HepG2 (cell line): ENCODE measurements at places on chromosomes 3 and 15. TPM values are rescaled to one million over a fixed set of nuclear protein-coding genes. Genes with fewer than 3 reads are reported as not detected.

GRCh38 chr3:12425850-12426579 lies 58.3 kb upstream of the TSEN2 start:
- H3K4me1 ChIP-seq = peaks cover 49% of the 10 kb centered on the region
- H3K36me3 ChIP-seq = peaks cover 3% of the 10 kb centered on the region
- no peak overlapping the region for H3K27ac ChIP-seq
- no peak for DNase-seq
- no peaks in the 10 kb centered on the region for H3K27me3 ChIP-seq
- no peak overlapping the region for H3K4me3 ChIP-seq

DNA sequence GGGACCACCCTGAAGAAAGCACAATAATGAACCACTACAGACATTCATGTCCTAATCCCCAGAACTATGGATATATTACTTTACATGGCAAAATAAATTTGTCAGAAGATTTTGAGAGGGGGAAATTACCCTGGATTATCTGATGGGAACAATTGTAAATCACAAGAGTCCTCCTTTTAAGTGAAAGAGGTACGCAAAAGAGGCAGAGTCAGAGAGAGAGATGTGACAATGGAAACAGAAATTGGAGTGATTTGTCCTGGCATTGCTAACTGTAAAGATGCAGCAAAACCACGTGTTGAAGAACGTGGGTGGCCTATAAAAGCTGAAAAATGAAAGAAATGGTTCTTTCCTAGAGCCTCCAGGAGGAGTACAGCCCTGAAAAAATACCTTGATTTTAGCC lies 1121.4 kb upstream of the ALCAM start:
- H3K4me1 ChIP-seq = no peaks in the 10 kb centered on the region
- H3K4me3 ChIP-seq = no peak overlapping the region
- no peak for DNase-seq
- no peaks in the 10 kb centered on the region; the same call in 1 of the 2 replicates for H3K27me3 ChIP-seq
- H3K36me3 ChIP-seq = no peaks in the 10 kb centered on the region
- H3K27ac ChIP-seq = no peak overlapping the region

The ALPK3 gene
- 0.10 and 0.42 TPM in 2 replicates for polyA plus RNA-seq

The ALS2CL gene
- polyA plus RNA-seq = not detected in 2 replicates

DNA sequence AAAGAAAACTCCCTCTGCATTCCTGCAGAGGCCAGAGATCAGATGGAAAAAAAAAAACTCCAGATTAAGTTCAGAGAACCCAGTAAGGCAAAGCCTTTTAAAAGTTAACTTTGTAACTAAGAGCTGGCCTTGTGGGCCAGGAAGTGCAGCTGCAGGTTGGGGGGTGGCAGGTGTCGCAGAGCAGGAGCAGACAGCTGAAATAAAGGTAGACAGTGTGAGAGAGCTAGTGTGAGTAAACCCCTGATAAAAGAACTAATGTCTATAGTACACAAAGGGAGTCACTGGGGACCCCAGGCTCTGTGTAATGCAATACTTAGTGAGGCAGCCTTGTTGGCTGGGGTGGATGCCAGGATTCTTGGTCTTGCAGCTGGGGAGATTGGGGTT lies 42.1 kb downstream of the PPCDC start:
- H3K4me1 ChIP-seq = peaks cover 91% of the 10 kb centered on the region
- no peaks in the 10 kb centered on the region for H3K27me3 ChIP-seq
- H3K36me3 ChIP-seq = no peaks in the 10 kb centered on the region
- peak overlapping the region; percentile 54 for H3K27ac ChIP-seq
- peak overlapping the region; percentile 54 for H3K4me3 ChIP-seq

- H3K4me3 ChIP-seq = no peak overlapping the region
- no peaks in the 10 kb centered on the region for H3K36me3 ChIP-seq
- H3K27ac ChIP-seq = no peak overlapping the region
- no peak for DNase-seq
- no peaks in the 10 kb centered on the region for H3K27me3 ChIP-seq
- no peaks in the 10 kb centered on the region for H3K4me1 ChIP-seq
Observed at GRCh38 chr3:99269606-99270351, 368.3 kb upstream of the DCBLD2 start.

The PYGO1 gene
- polyA plus RNA-seq = 0.94 and 1.1 TPM in 2 replicates

DNA sequence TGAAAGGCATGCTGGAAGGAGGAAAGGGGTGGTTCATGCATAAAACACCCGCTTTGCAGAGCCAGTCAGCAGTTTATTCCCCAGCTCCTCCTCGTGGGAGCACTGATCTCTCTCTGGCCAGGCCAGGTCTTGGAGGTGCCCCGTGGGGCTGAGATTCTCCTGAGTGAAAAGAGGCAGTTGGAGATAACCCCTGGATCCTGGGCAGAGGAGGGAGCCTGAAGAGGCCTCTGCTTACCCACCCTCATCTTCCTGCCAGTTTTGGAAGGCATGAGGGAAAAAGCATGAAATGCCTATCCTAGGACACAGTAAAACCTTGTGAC lies 108.3 kb downstream of the SEMA5B start:
- DNase-seq = no peak
- H3K36me3 ChIP-seq = no peaks in the 10 kb centered on the region
- H3K27ac ChIP-seq = no peak overlapping the region
- no peaks in the 10 kb centered on the region; the same call in 1 of the 2 replicates for H3K4me1 ChIP-seq
- no peak overlapping the region for H3K4me3 ChIP-seq

DNA sequence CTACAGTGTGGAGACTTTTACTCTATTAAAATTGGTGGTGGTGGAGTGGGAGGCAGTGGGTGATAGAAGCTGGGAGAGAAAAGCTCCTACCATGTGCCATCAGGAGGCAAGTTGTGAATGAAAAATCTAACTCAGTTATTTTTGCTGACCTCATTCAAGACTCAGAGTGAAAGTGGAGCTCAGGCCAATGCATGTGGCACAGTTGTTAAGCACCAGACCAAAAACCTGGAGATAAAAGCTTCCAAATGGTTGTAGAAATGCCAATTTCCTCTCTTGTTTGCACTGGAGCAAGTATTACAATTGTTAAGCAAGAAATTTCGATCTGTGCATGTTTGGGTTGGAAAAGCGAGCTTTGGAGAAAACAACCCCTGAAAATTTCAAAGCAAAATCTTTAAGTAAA lies 81.5 kb upstream of the PRICKLE2 start:
- no peaks in the 10 kb centered on the region for H3K4me1 ChIP-seq
- no peaks in the 10 kb centered on the region for H3K27me3 ChIP-seq
- no peak for DNase-seq
- no peak overlapping the region for H3K27ac ChIP-seq

DNA sequence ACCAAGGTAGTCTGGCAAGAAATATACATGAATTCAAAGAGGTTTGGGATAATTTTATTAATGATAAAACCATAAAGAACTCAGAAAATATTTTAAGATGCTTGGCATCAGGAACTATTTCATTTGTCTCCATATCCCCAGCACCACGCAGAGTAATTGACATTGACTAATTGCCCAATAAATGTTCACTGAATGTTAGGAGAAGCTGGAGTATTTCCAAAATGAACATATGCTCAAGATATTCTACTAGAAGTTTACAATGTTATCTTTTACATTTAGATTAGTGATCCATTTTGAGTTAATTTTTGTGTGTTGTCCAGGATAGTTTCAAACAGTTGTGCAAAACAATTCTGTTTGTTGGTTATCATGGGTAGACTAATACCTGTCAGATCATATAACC lies 298.8 kb upstream of the CTDSPL start:
- no peaks in the 10 kb centered on the region for H3K4me1 ChIP-seq
- no peak for DNase-seq
- no peaks in the 10 kb centered on the region for H3K36me3 ChIP-seq
- no peak overlapping the region for H3K27ac ChIP-seq

DNA sequence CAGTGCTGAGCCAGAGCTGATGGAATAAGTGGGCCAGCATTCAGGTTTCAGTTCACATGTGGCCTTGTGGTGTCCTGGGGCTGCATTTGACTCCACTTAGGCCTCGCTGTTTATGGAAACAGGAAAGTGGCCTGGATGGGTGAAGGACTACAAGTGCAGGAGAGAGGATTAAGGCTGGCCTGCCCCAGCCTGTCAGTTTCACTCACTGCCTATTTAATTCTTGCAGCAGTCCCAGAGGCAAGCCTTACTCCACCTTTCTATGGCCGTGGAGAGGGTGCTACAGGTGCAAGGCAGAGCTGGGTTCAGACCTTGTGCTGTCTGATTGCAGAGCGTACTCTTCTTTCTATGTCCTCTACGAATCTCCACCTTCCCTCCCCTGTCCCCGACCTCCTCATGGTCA lies 37.7 kb downstream of the ABHD17C start:
- DNase-seq = no peak
- H3K4me1 ChIP-seq = peaks cover 17% of the 10 kb centered on the region
- no peak overlapping the region for H3K27ac ChIP-seq
- H3K4me3 ChIP-seq = no peak overlapping the region
- no peaks in the 10 kb centered on the region for H3K36me3 ChIP-seq
- H3K27me3 ChIP-seq = no peaks in the 10 kb centered on the region

The SLC38A3 gene
- polyA plus RNA-seq = 164 and 247 TPM in 2 replicates

DNA sequence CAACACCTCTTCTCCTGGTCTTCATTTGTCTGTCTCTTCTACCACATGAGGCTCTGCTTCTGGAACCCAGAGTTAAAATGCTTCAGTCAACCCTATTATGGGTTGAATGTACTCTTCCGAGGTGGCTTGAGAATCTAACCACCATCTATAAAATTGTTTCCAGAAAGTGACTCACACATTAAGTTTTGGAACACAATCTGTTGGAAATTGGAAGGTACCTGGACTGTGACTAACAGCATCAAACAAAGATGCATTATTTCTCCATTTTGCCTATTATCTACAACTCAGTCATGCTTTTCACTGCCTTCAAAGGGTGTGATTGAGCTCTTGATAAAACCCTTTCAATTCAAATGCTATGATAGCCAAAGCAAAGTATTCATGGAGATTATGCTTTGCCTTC lies 499.0 kb upstream of the SEMA6D start:
- H3K27me3 ChIP-seq = no peaks in the 10 kb centered on the region
- H3K27ac ChIP-seq = no peak overlapping the region
- no peak overlapping the region for H3K4me3 ChIP-seq
- H3K4me1 ChIP-seq = no peaks in the 10 kb centered on the region
- no peaks in the 10 kb centered on the region for H3K36me3 ChIP-seq

The SLC25A20 gene
- 21.1 and 21.9 TPM in 2 replicates for polyA plus RNA-seq

- DNase-seq = peak; percentile 16
- H3K27me3 ChIP-seq = no peaks in the 10 kb centered on the region
- no peaks in the 10 kb centered on the region for H3K4me1 ChIP-seq
- H3K4me3 ChIP-seq = no peak overlapping the region
- H3K36me3 ChIP-seq = no peaks in the 10 kb centered on the region
Observed at GRCh38 chr3:45084820-45085816, 59.0 kb downstream of the CLEC3B start.

- no peak overlapping the region for H3K27ac ChIP-seq
- H3K27me3 ChIP-seq = no peaks in the 10 kb centered on the region
- no peak overlapping the region for H3K4me3 ChIP-seq
- no peak for DNase-seq
Observed at GRCh38 chr15:94287794-94288246, 56.5 kb downstream of the MCTP2 start.
